ENCODE measurements at places on chromosomes 1 and 21.
A peak's percentile ranks its signal among the peaks of the same experiment; 100 is the strongest.

DNA sequence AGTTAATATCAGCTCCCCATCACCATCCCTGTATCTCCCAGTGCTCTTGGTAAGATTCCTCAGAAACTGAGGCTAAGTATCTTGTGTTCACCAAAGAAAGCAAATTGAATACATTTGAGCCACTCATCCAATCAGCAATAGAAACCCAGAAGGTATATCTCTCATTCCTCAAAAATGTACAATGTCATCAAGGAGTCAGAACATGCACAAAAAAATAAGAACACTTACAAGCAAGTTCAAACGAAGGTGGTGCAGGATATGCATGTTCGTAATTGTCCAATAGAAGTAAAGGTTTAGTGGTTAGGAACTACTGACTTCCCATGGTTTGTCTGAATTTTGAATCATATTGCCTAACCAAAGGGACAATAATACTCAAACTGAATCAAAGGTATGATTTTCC is 24.3 kb downstream of the RXRG start:
- DNase-seq = no peak

- no peak for DNase-seq
These were observed 25.0 kb downstream of the RLF start for GRCh38 chr1:40185951-40186864.

GRCh38 chr1:188986745-188987417 is 1490.8 kb downstream of the BRINP3 start:
- DNase-seq = no peak

- DNase-seq = no peak
These were observed 73.4 kb upstream of the NEK2 start for GRCh38 chr1:211748810-211749209.

DNA sequence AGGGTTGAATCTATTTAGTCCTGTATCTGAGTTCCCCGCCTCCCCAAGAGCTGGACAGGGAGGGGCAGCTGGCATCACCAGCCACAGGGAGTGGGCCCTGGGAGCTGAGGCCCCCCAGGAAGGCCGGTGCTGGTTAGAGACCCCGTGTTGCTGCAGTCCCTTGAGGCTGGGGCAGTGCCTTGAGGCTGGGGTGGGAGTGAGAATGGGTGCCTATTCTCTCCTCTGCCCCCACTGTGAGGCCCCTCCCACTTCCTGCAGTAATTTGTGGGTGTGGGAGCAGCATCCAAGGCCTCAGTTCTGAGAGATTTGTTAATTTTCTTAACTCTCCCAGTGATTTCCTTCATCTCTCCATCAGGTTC is 2.5 kb upstream of the TRAPPC3 start:
- peak; percentile 35 for DNase-seq

GRCh38 chr1:162485236-162485635 is 12.4 kb upstream of the UHMK1 start:
- no peak for DNase-seq

DNA sequence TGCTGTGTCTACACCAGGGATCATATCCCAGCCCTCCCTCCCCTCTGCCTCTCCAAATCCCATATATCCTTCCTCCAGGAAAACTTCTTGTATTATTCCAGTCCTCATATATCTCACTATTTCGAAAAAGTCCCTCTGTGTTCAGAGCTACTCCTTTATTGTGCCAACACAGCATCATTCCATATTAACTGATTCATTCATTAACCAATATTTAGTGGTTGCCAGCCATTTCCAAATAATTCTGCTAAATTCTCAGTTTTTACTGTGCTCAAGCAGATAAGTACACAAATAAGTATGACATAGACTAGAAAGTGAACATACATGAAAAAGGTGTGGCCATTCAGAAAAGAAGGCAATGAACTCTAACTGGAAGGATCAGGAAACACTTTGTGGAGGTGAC is 241.6 kb upstream of the DUSP10 start:
- DNase-seq = no peak

DNA sequence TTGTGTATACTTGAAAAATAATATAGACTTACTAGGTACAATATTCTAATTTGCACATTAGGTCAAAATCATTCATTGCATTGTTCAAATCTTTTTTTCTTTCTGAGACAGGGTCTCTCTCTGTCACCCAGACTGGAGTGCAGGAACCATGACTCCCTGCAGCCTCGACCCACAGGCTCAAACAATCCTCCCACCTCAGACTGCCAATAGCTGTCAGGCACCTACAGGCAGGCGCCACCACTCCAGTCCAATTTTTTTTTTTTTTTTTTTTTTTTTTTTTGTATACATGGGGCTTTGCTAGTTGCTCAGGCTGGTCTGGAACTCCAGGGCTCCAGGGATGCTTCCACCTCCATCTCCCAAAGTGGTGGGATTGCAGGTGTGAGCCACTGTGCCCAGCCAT is 656.9 kb downstream of the KCNT2 start:
- no peak for DNase-seq

DNA sequence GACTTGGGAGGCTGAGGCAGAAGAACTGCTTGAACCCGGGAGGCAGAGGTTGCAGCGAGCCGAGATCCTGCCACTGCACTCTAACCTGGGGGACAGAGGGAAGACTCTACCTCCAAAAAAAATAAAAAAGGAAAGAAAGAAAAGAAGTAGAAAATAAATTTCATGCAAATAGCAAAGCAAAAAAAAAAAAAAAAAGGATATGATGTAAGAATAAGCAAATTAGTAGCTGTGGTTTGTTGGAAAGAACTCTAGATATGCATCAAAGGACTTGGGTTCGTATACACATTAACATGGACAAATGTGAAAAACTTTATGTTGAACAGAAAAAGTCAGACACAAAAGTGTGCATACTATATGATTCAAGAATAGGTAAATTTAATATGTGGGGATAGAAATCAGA is 11.9 kb downstream of the WASF2 start:
- no peak for DNase-seq

DNA sequence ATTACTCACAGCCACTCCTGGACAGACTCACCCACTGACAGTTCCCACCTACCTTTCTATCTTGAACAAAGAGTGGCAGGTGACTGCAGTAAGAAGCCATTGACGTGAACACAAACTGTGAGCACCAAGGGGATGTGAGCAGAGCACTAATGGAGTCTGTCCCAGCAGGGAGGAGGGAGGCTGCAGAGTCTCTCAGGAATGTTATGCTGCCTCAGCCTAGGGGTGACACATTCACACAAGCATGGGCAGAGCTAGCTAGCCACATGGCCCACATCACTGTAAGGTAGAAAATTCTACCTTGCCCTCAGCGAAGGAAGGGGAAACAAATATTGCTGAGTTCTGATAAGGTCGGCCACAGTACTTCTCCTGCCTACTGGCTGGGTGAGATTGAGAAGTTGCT is 56.8 kb upstream of the PTGFRN start:
- no peak for DNase-seq

- DNase-seq = no peak
These were observed 20.7 kb upstream of the LGALS8 start for GRCh38 chr1:236502972-236503639.

- DNase-seq = no peak
These were observed 9.8 kb downstream of the BARHL2 start for GRCh38 chr1:90707363-90707710.

GRCh38 chr1:8179132-8179793 is 138.7 kb upstream of the SLC45A1 start:
- no peak for DNase-seq

DNA sequence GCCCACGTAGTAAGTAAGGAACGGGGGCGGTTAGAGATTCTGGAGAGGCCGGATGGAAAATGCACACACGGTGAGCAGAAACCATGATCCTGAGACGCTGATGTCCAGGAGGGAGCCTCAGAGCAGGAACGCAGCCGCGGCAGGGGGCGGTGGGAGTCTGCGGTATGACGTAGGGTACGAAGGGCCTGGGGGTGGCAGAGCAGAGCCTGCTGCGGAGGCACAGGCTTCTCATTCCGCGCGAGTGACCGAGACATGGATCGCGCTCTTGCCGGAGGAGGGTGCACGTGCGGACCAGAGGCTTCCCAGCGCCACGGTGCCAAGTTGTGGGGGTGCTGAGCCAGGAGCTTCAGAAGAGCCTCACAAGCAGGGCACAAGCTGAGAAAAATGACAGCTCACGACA is 176.2 kb downstream of the KIF26B start:
- no peak for DNase-seq

- no peak for DNase-seq
These were observed 18.5 kb downstream of the TP53BP2 start for GRCh38 chr1:223827193-223827663.

DNA sequence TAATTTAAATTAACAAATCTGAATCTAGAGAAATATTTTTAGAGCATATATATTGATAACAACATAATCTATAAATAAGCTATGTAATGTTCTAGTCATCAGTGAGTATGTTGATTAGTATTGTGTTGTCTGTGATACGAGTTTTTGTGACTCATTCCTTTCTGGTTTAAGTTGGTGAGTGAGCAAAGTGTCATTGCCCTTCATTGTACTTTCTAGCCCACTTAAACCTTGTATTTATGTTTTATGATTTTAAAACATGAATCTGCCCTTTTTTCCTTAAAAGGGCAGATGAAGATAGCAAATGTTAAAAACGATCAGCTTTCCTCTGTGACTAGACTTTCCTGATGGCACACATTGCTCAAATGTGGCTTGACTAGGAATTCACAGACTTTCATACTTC is 38.5 kb downstream of the MACO1 start:
- no peak for DNase-seq

DNA sequence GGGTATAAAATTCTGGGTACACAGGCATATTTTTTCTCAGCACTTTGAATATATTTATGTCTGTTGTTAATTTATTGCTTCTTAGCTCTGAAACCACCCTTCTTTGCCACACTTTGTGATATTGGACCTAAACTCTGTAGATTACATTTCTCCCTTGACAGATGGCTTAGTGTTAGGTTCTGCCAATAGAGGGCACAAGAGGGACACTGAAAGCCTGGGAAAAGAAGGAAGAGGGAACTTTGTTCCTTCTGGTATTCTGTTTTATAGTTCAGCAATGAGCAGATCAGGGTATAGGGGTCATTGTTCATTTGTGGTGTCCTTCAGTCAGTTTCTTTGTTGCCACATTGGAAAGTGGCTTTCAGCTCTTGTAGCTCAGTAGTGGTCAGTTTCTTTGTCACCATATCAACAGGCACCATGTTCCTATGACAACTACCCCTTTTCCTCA is 423.5 kb upstream of the PROX1 start:
- no peak for DNase-seq

GRCh38 chr21:41196993-41197392 is 29.0 kb downstream of the BACE2 start:
- no peak for DNase-seq

Measured in activated CD8-positive, alpha-beta memory T cell treated with anti-CD3 and anti-CD28 coated beads for 4 hours (primary cell).